Glutamatergic neuron (in vitro differentiated cells): ENCODE measurements at places on chromosomes 7 and 10.

GRCh38 chr7:3165681-3166580 lies 122.3 kb upstream of the CARD11 start:
- no peak for DNase-seq
- H3K4me3 ChIP-seq: no peak overlapping the region
- H3K27me3 ChIP-seq: peaks cover 2% of the 10 kb centered on the region
- peaks cover 10% of the 10 kb centered on the region for H3K36me3 ChIP-seq

DNA sequence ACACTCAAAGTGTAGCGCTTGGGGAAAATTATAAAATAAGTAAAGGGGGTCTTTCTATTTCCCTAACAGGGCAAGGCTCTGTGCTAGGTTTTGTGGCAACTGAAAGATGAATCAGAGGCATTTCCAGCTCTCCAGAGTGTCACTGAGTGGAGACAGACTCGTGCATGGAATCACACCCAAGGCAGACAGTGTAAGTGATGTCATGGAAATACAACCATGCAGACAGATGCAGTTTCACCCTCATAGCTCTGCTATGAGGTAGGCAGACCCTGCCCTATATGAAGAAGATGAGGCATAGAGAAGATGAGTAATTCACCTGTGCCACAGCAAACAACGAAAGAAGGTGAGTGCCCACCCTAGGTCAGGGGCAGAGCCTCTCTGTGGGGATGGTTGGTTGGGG lies 57.2 kb upstream of the PITRM1 start:
- peaks cover 6% of the 10 kb centered on the region for H3K4me1 ChIP-seq
- H3K27ac ChIP-seq: no peak overlapping the region
- H3K4me3 ChIP-seq: no peak overlapping the region
- no peak for DNase-seq
- peaks cover 2% of the 10 kb centered on the region for H3K27me3 ChIP-seq
- peaks cover 4% of the 10 kb centered on the region for H3K36me3 ChIP-seq

- H3K4me1 ChIP-seq: no peaks in the 10 kb centered on the region
- H3K27me3 ChIP-seq: no peaks in the 10 kb centered on the region
- H3K27ac ChIP-seq: no peak overlapping the region
Measured at GRCh38 chr10:33565231-33565630, 230.8 kb upstream of the NRP1 start.

DNA sequence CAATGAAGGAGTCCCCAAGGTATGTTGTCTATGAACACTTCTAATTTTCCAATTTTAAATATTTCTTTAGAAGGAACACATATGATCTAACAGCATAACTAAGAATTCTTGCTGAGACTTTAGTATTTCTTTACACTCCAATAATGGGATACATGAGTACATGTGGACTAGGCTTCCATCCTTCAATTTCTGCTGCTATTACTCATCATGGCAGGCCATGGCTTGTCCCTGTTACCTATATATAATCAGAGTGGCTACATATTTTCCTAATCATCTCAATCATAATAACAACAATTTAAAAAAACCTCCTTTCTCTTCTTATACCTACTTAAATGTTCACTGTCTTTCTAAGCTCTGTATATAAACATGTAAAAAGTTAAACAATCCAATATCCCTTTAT lies 60.3 kb upstream of the TAC1 start:
- H3K36me3 ChIP-seq: no peaks in the 10 kb centered on the region
- H3K4me3 ChIP-seq: no peak overlapping the region
- H3K27me3 ChIP-seq: no peaks in the 10 kb centered on the region
- no peaks in the 10 kb centered on the region for H3K4me1 ChIP-seq

- no peak overlapping the region for H3K4me3 ChIP-seq
- DNase-seq: no peak
- no peaks in the 10 kb centered on the region for H3K36me3 ChIP-seq
- H3K4me1 ChIP-seq: no peaks in the 10 kb centered on the region
- no peaks in the 10 kb centered on the region for H3K27me3 ChIP-seq
Measured at GRCh38 chr7:38021892-38022291, 101.5 kb downstream of the EPDR1 start.

- DNase-seq: peak; percentile 49
- no peak overlapping the region for H3K4me3 ChIP-seq
- H3K36me3 ChIP-seq: no peaks in the 10 kb centered on the region
- H3K27me3 ChIP-seq: peaks cover 2% of the 10 kb centered on the region
Measured at GRCh38 chr10:72335394-72336258, 19.1 kb downstream of the DNAJB12 start.

DNA sequence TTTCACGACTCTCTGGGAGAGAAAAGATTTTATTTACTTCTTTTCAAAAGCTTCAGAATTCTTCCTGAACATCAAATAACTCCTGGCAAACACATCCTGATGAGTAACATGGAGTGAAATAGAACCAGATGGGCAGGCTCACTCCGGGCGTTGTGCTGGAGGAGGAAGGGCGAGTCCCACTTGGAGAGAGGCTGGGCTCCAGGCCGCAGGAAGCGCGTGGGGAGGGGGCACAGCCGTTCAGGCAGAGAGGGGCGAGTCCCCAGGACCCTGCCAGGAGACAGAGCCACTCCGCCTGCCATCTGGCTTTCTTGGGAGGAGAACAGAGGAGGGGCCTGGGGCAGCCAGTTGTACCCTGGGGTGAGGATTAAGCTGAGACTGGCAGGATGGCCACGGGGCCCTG lies 265.9 kb upstream of the ZMIZ1 start:
- peaks cover 13% of the 10 kb centered on the region for H3K4me1 ChIP-seq
- peaks cover 8% of the 10 kb centered on the region for H3K27me3 ChIP-seq
- H3K27ac ChIP-seq: no peak overlapping the region
- DNase-seq: no peak
- H3K4me3 ChIP-seq: no peak overlapping the region

DNA sequence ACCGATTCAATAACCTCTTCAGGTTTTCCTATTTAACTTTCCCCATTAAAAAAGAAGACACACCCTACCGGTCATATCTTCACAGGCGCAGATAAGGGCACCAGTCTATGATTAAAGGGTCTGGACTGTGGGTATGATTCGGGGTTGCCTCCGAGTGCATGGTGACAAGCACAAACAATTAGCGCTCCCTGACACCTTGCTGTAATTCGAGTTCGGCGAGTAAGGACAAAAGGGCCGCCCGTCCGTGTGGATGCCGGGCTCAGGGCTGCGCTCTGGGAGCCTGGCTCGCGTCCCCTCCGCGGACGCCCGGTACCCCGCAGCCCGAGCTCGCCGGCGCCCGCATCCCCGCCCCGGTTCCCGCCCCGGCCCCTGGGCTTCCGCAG lies 111.9 kb upstream of the RHEB start:
- H3K4me3 ChIP-seq: peak overlapping the region; percentile 89
- peaks cover 8% of the 10 kb centered on the region for H3K27me3 ChIP-seq
- no peak for DNase-seq

DNA sequence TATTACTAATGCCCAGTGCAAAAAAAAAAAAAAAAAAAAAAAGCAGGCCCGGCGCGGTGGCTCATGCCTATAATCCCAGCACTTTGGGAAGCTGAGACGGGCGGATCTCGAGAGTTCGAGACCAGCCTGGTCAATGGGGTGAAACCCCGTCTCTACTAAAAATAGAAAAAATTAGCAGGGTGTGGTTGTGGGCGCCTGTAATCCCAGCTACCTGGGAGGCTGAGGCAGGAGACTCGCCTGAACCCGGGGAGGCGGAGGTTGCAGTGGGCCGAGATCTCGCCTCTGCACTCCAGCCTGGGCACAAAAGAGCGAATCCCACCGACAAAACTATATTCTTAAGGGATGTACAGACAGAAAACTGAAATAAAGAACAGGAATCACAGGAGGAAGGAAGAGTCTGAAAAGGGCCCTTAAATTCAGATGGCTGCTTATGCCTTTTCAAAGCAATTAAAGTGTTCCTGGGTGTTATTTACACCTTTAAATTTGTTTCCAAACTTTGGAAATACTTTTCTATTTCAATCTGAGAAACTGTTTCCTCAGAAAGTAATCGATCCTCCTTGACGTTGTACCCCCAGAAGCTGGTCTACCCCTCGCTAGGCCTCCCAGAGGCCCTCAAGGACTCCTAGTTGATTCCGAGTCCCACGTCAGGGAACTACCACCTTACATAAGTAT lies 2.0 kb upstream of the KMT2E start:
- H3K4me3 ChIP-seq: peak overlapping the region; percentile 96
- H3K27me3 ChIP-seq: peaks cover 31% of the 10 kb centered on the region
- peak overlapping the region; percentile 100 for H3K27ac ChIP-seq
- DNase-seq: no peak

DNA sequence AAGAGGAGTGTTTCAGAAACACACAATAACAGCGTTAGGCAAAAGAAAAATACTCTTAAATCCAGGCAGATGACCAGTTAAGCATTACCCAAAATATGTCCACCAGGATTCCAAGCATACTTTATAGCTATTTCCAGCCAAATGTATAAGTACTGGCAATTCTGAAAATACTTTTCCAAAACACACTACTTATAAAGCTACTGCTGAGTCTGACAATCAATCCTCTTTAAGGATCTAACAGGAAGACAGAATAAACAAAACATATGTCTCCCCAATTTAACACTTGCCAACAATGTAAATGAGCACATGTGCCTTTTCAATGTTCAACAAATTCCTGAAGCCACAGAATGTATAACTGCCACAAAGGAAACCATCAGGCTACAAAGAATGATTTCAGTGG lies 370.9 kb downstream of the SORCS1 start:
- H3K36me3 ChIP-seq: peaks cover 6% of the 10 kb centered on the region
- DNase-seq: no peak
- no peak overlapping the region for H3K4me3 ChIP-seq
- H3K4me1 ChIP-seq: peaks cover 14% of the 10 kb centered on the region

- peak; percentile 57 for DNase-seq
- H3K4me3 ChIP-seq: peak overlapping the region; percentile 56
- H3K27me3 ChIP-seq: peaks cover 10% of the 10 kb centered on the region
- H3K27ac ChIP-seq: no peak overlapping the region
Measured at GRCh38 chr10:108465871-108466641, 1301.5 kb upstream of the SORCS1 start.

DNA sequence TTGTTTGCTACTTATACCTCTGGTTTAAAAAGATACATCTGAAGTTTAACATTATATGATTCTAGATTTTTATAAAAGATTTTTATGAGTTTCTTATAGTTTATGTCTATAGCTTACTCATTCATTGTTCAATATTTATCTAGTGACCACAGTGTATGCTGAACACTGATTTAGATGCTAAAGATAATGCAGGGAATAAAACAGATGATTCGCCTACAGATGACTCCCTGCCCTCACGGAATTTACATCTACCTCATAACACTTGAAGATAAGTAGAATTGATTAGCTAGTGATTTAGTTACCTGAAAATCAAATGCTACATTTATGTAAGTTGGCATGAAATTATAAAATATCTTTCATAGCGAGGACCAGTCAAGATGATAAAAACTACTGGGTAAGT lies 105.8 kb downstream of the HIPK2 start:
- peaks cover 5% of the 10 kb centered on the region for H3K36me3 ChIP-seq
- H3K27ac ChIP-seq: no peak overlapping the region
- H3K4me1 ChIP-seq: peaks cover 17% of the 10 kb centered on the region

- no peak for DNase-seq
- no peak overlapping the region for H3K4me3 ChIP-seq
- H3K27ac ChIP-seq: no peak overlapping the region
- H3K36me3 ChIP-seq: no peaks in the 10 kb centered on the region
- no peaks in the 10 kb centered on the region for H3K27me3 ChIP-seq
Measured at GRCh38 chr10:52170776-52171175, 143.3 kb upstream of the DKK1 start.

- peaks cover 2% of the 10 kb centered on the region for H3K4me1 ChIP-seq
- H3K4me3 ChIP-seq: no peak overlapping the region
- peaks cover 16% of the 10 kb centered on the region for H3K36me3 ChIP-seq
- no peak overlapping the region for H3K27ac ChIP-seq
- no peaks in the 10 kb centered on the region for H3K27me3 ChIP-seq
- DNase-seq: no peak
Measured at GRCh38 chr7:78111386-78111785, 312.8 kb downstream of the PHTF2 start.

GRCh38 chr10:45075216-45075615 lies 74.5 kb downstream of the ZNF22 start:
- no peak overlapping the region for H3K4me3 ChIP-seq
- H3K36me3 ChIP-seq: no peaks in the 10 kb centered on the region
- DNase-seq: no peak
- peaks cover 4% of the 10 kb centered on the region for H3K4me1 ChIP-seq
- no peak overlapping the region for H3K27ac ChIP-seq

DNA sequence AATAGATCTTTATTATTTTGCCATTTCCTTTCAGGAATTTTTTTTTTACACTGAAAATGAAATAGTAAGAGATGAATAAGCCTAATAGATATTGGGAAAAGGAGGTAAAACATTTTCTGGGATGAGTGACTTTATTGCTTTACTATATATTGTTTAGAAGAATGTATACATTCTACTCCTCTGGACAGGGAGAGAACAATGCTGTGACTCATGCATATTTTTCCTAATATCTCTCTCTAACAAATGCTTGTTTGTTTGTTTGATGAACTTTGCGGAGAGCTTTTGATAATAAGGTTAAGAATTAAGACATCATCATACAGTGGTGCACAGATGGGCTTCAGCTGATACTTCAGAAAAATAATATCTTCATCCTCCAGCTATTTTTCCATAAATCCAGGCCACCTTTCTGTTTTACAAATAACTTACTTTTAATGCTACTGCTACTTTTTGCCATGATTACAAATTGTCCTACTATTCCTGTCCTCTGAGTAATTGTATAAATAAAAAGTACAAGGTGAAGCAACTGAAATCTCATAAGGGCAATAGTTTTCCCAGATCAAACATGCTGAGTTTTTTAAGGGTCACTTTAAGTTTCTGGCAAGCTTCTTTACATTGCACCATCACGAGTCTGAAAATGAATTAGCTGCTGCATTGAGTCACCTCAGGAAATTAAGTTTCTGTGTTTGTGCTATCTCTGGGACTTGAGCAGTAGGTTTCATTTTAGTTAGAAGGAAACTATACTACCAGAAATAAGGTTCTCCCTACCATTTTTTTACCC lies 207.3 kb upstream of the POT1 start:
- H3K36me3 ChIP-seq: peaks cover 6% of the 10 kb centered on the region
- H3K27ac ChIP-seq: no peak overlapping the region
- H3K4me1 ChIP-seq: peaks cover 2% of the 10 kb centered on the region
- DNase-seq: no peak
- no peak overlapping the region for H3K4me3 ChIP-seq
- H3K27me3 ChIP-seq: no peaks in the 10 kb centered on the region

DNA sequence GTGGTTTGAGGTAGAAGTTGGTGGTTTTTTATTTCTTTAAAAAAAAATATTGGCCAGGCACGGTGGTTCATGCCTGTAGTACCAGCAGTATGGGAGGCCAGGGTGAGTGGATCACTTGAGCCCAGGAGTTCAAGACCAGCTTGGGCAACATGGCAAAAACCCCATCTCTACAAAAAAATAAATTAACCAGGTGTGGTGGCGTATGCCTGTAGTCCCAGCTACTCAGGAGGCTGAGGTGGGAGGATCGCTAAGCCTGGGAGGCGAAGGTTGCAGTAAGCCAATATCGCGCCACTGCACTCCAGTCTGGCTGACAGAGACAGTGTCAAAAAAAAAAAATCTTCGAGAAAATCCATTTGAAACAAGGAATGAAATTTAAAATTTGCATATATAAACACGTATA lies 1.1 kb downstream of the IL2RA start:
- no peak overlapping the region for H3K4me3 ChIP-seq
- H3K36me3 ChIP-seq: no peaks in the 10 kb centered on the region
- no peak for DNase-seq
- H3K27me3 ChIP-seq: peaks cover 2% of the 10 kb centered on the region
- H3K4me1 ChIP-seq: peaks cover 1% of the 10 kb centered on the region

GRCh38 chr7:12540850-12541249 lies 29.7 kb upstream of the SCIN start:
- no peak overlapping the region for H3K27ac ChIP-seq
- peaks cover 8% of the 10 kb centered on the region for H3K36me3 ChIP-seq
- DNase-seq: no peak
- no peaks in the 10 kb centered on the region for H3K27me3 ChIP-seq
- H3K4me3 ChIP-seq: no peak overlapping the region

- no peaks in the 10 kb centered on the region for H3K4me1 ChIP-seq
- no peak overlapping the region for H3K27ac ChIP-seq
- no peak for DNase-seq
- peaks cover 1% of the 10 kb centered on the region for H3K27me3 ChIP-seq
- no peak overlapping the region for H3K4me3 ChIP-seq
- no peaks in the 10 kb centered on the region for H3K36me3 ChIP-seq
Measured at GRCh38 chr10:61883371-61884025, 18.0 kb upstream of the ARID5B start.
